ENCODE measurements at places on chromosomes 3 and 15.
A peak's percentile ranks its signal among the peaks of the same experiment; 100 is the strongest.

DNA sequence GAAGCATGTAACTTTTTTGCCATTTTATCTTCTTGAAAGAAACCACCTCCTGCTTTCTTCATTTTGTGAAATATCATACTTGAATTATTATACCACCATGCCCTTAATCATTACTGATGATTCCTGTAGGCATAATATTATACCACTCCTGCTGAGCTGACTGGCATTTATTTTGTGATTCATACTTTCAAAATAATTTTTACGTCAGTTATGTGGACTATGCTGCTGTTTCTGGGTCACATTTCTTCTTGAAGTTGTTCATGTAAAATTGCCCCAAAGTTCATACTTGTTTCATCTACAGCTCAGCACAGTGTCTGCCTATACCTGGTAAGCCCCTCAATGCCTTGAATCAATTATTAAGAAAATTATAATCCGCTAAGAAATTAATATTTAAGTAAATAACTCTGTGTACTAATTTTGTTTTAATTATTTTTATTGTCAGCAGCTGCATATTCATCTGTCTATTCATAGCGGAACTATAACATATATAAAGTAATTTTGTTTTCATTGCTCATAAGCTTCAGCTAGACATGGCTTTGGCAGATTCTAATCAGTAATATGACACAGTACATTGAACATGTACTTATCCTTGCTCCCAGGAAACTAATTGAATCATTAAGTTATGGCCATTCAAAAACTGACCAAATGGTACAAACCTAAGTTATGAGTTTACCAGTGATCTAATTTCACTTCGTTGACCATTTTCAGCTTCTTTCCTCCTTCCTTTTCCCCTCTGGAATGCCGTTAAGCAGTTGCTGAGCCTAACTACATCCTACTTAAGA, 160.0 kb downstream of the NAALADL2 start:
- DNase-seq: no peak

DNA sequence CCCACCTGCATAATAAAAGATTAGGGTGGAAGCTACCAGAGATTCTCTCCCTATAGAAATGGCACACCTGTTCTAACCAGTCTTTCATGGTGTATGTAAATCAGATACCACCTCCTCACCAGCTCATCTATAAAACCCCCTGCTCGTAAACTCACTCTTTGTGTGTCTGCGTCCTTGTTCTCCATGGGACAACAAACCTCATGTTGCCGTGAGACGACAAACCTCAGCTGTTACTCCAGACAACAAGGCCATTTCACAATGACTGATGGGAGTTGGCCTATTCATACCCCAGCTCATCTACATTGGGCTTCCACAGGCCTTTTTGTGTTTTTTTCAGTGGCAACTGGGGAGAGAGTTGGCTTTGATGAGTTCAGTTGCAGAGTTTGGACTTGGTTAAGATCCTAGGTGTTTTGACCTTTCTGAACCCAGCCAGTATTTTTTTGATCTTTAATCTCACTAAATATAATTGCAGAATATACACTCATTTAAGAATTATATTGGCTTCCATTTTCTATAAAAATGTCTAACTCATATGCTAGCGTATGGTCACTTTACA, 96.6 kb upstream of the LRIG1 start:
- DNase-seq: no peak

GRCh38 chr3:186471771-186472170, 72.4 kb downstream of the CRYGS start:
- DNase-seq: no peak

GRCh38 chr3:166351461-166351860, 514.2 kb upstream of the BCHE start:
- no peak for DNase-seq

- no peak for DNase-seq
Observed at GRCh38 chr3:121063628-121064027, 155.6 kb downstream of the STXBP5L start.

GRCh38 chr15:39239562-39239961, 341.3 kb upstream of the THBS1 start:
- DNase-seq: peak; percentile 86

GRCh38 chr3:126936853-126937425, 46.0 kb upstream of the PLXNA1 start:
- peak; percentile 47 for DNase-seq

DNA sequence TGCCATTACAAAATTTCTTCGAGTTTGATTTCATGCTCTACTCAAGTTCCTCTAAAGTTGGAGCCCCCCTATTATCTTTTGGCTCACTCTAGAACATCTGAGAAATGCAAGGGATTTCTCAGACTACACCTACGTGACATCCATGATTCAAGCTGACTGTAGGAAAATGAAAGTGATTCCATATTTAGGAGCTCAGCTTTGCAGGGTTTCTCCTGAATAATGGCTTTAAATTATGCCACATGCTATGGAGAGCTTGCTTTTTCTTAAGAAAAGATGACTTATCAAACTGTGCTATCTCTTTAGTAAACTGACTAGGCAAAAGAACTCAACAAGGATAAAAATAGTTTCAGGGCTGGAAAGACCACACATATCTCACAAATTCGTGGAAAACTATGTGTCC, 292.1 kb downstream of the LSAMP start:
- peak; percentile 1 for DNase-seq

DNA sequence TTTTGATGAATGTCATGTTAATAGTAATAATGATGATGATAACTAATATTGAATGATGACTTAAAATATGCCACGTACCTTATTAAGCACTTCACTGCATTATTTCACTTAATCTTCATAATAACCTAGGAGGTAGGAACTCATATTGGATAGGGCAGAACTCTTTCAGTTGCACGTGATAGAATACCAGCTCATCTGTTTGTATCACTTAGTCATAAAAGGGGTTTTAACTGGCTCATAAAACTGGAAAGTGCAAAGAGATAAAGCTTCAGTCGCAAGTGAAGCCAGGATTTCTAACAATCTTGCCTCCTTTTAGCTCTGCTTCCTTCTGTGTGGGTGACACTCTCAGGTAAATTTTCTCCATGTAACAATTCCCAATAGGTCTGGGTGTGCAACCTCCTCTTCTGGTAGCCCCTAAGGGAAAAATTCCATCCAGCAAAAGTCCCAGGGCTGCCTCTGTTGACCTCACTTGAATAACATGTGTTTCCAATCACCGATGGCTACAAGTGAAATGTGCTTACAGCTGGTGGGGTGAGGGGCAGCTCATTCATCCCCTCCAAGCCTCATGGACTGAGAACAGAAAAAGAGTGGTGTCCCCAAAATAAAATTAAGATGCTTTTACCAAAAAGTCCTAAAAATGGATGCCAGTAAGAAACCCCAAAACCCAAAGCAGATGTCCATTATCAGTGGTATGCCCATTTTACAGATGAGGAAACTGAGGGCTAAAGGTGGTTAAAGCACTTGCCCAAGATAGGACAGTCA, 9.3 kb downstream of the GXYLT2 start:
- DNase-seq: peak; percentile 75

GRCh38 chr3:39141171-39141995, 12.0 kb downstream of the CSRNP1 start:
- DNase-seq: peak; percentile 53

DNA sequence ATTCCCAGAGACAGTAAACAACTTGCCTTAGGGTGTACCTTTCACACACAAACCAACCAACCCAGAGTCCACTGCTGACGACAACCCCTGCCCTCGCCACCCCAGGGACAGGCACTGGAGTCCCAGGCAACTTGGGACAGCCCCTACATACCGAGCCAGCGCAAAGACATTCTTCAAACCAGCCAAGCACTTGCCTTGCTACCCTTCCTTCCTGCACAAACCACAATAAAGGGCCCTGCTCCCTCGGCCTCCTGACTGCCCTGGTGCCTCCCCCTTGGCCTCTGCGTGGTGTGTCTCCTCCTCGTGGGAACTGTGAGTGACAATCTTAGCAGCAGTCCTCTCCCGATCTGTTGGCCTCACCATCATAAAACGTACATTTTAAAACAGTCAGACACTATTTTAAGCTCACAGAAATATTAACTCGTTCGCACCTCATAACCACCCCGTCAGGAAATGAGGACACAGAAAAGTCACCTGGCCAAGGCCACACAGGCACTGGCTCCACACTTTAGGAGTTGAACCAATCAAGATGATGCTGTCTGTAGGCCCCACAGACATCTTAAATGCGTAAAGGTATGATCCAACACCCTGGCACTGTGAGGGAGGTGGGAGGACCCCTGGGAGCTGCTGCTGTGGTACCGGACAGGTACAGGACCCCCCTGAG, 113.8 kb downstream of the ADCY5 start:
- no peak for DNase-seq

DNA sequence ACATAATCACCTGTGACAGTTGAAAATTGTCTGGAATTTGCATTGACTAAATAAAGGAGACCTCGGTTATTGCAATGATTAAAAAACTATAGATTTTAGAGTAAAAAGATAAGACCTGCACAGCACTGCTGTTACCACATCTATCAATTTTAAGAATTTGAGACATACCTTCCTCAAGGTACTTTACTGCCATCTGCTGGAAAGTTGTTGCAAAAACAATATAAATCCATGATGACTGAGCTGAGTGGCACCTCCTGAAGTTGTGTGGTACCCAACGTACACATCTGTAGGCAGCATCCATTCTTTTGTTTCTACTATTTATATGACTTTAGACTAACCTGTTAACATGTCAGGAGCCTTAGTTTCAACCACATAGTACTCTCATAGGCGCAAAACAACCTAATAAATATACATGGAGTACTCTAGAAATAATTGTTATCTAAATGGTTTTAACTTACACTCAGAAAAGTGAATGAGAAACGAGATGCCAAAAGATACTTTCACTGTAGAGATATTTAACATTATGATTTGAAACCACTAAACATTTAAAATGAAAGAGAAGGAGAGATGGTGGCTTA, 106.7 kb downstream of the GHSR start:
- peak; percentile 69 for DNase-seq

GRCh38 chr3:122969585-122970469, 57.7 kb downstream of the SEMA5B start:
- DNase-seq: peak; percentile 77

- peak; percentile 11 for DNase-seq
Observed at GRCh38 chr15:99537344-99537743, 28.4 kb upstream of the MEF2A start.

DNA sequence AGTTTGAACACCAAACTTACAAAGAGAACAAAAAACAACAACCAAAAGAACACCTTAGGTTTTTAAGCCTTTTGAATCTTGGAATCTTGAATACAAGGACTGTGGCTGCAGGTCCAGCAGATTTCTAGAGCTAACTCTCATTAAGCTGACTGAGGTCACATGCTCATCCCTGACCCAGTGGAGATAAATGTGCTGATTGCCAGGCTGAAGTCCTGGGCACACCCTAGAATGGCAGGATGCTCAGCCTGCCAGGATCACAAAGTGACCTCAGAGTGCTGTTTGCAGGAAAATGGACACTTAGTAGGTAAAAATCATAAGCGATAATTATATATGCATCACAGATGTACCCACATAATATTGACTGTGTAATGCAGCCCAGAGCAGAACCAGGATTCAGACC, 245.3 kb upstream of the NR2E3 start:
- no peak for DNase-seq

DNA sequence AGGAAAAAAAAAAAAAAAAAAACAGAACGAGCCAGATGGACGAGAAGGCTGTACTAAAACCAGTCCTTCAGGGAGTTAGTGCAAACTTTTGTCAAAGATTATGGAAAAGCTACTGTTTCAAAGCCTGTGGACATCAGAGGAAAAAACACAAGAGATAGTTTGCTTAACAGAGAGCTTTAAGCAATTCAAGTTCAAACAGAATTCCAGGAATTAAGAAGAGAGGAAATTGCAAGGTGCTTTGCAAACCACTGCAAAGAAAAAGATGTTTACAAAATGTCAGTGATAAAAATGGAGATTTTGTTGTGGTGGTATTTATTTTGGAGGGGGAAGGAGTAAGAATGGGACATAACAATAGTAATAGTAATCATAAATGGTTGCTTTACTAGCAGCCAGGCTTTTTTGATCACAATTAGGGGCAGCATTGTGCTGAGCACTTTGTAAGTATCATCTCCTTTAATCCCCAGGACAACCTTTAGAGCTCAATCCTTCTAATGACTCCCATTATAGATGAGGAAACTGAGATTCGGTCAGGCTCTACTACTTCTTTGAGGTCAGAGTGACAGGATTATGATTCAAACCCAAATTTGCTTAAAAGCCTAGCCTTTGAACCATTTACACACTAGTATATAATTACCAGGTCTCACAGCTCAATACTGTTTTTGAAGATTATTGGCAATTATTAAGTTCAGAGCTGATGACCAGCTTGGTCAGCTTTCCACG, 22.4 kb upstream of the ARHGEF3 start:
- no peak for DNase-seq

GRCh38 chr3:129289201-129289921, 10.7 kb downstream of the HMCES start:
- DNase-seq: peak; percentile 83

GRCh38 chr15:101252836-101253235, 988 bp upstream of the CHSY1 start:
- DNase-seq: no peak

GRCh38 chr3:49133226-49133951, 539 bp upstream of the LAMB2 start:
- peak; percentile 95 for DNase-seq

- no peak for DNase-seq
Observed at GRCh38 chr15:50487287-50487686, 59.2 kb downstream of the USP50 start.

- DNase-seq: no peak
Observed at GRCh38 chr3:58484045-58484721, 7.7 kb upstream of the KCTD6 start.

GRCh38 chr3:155946178-155946577, 75.7 kb downstream of the GMPS start:
- peak; percentile 85 for DNase-seq

- no peak for DNase-seq
Observed at GRCh38 chr3:17023006-17023664, 138.4 kb downstream of the PLCL2 start.

DNA sequence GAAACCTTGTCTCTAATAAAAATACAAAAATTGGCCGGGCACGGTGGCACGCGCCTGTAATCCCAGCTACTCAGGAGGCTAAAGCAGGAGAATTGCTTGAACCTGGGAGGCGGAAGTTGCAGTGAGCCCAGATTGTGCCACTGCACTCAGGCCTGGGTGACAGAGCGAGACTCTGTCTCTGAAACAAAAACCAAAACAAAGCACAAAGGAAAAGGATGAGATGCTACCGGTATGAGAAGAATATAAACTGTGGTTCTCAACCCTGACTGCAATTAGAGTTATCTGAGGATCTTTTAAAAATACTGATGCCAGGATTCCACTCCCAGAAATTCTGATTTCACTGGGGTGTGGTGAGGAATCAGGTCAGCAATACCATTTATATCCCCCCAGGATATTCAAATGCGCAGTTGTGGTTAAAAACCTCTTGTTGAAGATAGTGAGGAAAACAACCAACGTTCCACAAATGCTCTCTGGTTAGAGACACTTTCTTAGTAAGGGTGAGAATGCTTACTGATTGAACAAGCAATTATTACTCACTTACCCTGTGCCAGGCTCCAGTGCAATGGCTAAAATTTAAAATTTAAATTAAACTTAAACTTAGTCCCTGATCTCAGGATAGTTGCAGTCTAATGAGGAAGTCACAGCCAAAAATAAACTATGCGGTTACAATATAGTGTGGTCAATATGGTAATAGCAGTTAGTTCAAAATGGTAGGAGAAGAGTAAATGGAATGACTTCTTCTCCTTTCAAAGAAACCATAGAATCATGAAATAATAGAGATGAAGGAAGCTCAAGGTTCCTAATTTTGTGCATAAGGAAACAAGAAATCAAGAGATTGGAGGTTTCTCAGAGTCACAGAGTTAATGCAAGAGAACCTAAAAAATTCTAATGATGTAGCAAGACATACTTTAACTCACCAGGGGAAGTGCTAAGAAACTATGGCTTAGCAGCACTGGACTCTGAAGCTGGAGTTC, 109.5 kb downstream of the SSR3 start:
- DNase-seq: peak; percentile 56

- no peak for DNase-seq
Observed at GRCh38 chr3:114320246-114320645, 26.4 kb downstream of the TIGIT start.
